Germinal center (tissue), 1 donor: ENCODE measurements at places on chromosomes 11 and 22.

DNA sequence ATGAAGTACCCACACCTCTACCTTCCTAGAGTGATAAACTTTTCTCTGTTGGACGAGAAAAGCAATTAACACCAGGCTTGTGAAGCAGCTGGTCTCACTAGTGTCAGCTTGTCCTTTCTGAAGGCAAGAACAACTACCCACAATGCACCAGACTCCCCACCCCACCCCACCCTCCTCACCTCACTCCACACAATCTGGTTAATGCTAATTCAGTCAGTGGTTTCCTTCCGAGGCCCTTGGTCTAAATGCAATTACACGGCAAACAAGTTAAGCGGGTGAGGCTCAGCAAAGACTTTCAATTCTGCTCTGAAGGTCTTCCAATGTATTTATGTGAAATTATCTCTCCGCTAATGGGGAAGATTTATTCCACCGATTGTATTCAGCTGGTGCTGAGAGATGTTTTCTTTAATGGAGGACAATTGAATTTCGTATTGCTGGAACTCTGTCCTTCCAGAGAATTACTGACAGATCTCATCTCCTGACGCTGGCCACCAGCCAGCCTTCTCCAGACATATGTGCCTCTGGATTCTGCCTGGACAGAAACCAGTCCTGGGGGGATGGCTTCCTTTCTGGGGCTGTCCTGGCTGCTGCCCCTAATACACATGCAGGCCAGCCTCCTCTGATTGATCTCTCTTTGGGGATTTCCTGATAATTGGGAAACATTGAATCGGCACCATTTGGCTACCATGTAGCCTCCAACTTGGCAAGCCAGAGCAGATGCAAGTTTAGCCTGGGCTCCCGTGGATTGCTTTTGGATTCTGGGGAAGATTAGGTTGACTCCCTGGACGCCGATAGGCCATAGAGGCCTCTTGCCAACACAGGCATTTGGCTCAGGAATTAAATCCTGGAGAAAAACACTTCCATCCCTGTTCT, 165.8 kb upstream of the NARS2 start:
- DNase-seq: no peak

GRCh38 chr22:38843201-38843656, 599 bp downstream of the NPTXR start:
- DNase-seq: peak; percentile 61

DNA sequence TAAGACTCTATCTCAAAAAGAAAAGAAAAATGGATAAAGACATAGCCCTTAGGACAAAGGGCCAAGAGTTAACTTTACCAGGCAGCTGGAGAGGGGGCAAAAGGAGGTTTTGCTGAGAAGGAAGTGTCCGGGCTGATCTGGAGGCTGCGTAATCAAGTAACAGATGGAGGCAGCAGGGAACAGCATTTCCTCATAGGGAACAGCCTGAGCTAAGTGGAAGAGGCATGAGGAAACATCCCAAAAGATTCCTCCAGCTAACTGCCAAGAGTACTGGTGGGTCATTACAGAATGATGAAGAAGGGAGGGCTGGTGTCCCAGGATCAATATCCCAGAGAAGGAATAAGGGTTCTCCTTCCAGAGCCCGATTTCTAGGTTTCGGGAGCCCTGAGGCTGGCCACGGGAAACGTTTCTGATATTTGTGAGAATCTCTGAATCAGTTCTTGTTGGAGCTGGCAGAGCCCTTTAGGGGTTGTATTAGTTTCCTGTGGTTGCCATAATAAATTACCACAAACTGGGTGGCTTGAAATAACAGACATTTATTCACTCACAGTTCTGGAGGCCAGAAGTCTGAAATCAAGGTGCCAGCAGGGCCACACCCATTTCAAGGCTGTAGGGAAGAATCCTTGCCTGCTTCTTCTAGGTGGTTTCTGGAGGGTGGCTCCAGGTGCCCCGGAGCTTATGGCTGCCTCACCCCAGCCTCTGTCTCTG, 21.2 kb downstream of the LIF start:
- no peak for DNase-seq

DNA sequence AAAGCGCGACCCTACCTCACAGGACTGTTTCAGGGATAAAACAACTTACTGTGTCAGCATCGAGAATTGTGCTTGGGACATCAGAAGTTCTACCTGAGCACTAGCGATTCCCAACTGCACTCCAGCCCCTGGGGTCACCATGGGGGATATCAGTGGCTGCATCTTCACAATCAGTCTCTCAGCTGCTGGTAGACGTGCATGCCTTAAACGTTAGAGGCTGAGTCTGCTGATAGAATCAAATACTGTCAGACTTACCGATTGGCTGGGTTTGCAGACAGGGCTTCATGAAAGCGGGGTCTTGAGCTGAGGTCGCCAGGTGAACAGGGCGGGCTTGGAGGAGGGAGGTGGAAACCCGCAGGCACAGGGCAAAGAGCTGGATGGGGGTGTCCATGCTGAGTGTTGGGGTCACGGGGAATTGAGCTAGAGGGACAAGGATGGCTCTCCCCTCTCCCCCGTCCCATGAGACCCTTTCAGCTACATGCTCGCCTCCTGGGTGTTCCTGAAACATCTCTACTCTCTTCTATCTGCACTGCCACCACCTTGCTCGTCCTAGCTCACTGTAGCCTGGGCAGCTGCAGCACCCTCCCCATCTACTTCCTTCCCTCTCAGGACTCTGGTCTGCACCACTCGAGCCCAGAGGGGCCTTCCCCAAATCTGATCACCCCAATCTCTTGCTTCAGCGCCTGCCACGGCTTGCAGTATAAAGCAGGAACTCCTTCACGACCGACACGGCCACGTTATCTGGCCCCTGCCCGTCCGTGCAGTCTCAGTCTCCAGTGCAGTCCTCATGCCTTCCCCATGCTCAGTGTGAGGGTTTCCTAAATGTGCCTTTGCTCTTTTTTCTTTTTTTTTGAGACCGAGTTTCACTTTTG, 43.5 kb downstream of the ST14 start:
- DNase-seq: no peak

DNA sequence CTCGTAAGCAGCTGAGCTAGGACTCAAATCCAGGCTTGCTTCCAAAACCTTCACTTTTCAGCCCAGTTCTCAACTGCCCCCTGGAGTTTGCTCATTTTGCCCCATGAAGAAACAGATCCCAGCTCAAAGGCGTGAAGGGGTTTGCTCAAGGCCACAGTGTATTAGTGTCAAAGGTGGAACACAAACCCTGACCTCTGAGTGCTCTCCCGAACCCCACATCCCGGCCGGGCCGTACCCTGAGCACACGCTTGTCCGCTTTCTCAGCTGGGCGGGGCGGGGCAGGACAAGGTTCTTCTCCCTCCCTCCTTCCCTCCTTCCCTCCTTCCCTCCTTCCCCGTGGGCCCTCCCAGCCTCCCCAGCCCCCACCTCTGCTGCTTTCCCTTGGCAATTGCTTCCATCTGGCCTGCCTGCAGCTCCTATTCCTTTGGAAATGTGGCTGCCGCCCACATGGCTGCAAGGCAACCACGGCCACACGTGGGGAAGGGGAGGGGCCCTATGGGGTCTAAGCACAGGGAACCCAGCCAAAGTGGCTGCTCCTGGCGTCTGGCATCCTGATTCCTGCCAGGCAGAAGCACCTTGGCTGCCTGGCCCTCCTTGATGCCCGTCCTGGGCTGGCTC, 4.1 kb downstream of the ST3GAL4 start:
- DNase-seq: no peak

DNA sequence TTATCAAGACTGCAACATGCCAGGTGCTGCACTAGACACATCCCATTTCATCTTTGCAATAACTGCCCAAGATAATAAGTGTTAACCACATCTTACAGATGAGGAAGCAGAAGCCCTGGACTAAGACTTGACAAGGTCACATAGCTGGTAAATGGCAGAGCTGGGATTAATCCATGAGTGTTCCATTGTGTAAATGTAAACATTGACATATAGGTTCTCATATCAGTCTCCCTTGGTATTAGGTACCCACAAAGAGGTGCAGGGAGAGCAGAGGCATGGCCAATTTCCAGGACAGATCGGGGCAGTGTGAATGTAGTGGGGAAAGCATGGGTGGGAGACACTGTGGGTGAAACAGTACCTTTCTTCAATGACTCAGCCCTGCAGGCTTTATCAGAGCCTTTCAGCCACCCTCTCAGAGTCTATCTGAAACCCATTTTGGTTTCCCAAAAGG, 17.9 kb downstream of the MICAL2 start:
- no peak for DNase-seq

- DNase-seq: no peak
Observed at GRCh38 chr11:93468290-93468689, 74.9 kb downstream of the SMCO4 start.

DNA sequence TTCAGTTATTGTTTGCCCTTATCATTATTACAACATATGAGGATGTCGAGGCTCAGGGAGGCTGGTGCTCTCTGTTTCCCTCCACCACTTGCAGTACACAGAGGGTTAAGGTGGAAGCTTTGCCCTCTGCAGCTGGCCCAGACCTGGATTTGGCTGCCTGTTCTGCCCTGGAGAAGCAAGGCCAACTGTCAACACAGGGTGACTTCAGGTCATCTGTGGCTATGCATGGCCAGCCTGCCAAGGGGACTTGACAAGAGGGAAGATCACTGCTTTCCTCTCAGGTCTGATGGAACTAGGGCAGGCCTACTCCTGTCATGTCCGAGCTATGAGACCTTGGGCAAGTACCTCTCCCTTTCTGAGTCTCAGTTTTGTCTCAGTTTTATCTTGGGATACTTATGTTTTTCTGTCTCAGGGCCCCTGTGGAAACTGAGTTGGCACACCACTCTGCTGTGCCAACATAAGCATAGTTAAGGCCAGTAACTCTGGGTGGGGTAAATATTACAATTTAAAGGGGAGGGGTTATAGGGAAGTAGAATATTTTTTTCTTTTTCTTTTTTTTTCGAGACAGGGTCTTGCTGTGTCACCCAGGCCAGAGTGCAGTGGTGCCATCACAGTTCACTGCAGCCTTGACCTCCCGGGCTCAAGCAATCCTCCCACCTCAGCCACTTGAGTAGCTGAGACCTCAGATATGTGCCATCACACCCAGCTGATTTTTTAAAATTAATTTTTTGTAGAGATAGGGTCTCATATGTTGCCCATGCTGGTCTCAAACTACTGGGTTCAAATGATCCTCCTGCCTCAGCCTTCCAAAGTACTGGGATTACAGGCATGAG, 2.4 kb upstream of the THRSP start:
- DNase-seq: no peak

GRCh38 chr11:119580751-119581150, 148.2 kb downstream of the NECTIN1 start:
- no peak for DNase-seq

DNA sequence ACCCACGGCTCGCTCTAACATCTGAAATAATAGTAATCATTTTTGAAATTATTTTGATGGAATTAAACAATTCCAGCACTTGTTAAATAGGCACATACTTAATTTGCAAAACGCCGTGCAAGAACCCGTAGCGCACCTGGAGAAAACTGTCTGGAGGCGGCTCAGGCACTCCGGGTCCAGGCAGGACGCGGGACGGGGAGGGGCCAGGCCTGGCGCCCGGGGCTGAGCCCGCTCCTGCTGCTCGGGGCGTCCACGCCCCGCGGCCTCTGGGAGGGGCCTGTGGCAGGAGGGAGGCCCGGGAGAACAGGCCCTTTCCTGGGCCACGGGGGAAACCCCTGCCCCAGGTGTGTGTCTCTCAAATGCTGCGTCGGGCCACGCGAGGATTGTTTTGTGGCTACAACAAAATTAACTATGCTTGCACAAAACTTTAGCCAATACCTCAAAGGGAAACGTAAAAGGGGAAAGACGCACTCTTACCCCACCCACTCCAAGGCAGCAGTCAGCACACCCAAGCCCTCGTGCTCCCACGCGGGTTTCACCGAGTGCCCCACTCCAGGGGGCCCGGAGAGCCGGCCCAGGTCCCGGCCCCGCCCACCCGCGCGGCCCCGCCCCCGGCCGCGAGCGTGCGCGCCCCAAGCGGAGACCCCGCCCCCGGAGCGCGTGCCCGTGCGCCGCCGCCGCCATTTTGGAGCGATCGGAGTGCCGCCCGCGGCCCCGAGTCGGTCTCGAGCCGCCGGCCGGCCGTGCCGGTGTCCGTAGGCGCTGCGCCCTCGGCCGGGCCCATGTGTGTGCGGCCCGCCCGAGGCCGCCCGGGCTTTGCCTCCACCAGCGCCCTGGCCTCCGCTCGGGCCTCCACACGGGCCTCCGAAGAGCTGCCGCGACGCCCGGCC, at the start of gene PPP6R2:
TSS of gene PPP6R2 (plus strand) at position 677 of the 890 bp plus-strand sequence. CDS start 50,582 bp downstream, outside the sequence.
- DNase-seq: peak; percentile 89

- DNase-seq: no peak
Observed at GRCh38 chr22:47457021-47457420, 694.6 kb downstream of the TBC1D22A start.
